CD4-positive, alpha-beta T cell (primary cell): ENCODE measurements at places on chromosomes 3 and 15. TPM values are rescaled to one million over a fixed set of nuclear protein-coding genes. Genes with fewer than 3 reads are reported as not detected.

GRCh38 chr3:143083781-143084180 is 35.8 kb upstream of the CHST2 start:
- DNase-seq: no peak
- no peaks in the 10 kb centered on the region for H3K27me3 ChIP-seq
- H3K27ac ChIP-seq: no peak overlapping the region
- H3K36me3 ChIP-seq: no peaks in the 10 kb centered on the region
- peaks cover 7% of the 10 kb centered on the region for H3K4me1 ChIP-seq

DNA sequence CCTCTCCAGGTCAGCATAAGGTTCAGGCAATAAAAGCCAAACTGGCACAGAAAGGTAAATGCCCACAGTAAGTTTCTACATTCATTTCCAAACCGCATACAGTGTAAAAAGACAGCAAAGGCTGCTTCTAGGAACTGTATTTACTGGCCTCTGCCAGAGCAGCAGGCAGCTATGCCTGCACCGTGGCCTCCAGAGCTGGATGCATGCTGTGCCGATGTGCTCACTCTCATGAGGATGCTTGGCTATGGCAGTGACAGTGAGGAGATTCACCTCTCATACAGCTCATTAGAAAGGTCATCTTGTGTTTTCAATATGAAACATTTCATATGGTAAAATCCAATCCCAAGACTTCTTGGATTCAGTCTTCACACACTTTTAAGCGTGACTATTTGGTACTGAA is 50.3 kb downstream of the UBP1 start:
- peaks cover 64% of the 10 kb centered on the region for H3K36me3 ChIP-seq
- DNase-seq: no peak
- H3K27ac ChIP-seq: no peak overlapping the region
- no peak overlapping the region for H3K4me3 ChIP-seq
- H3K27me3 ChIP-seq: no peaks in the 10 kb centered on the region

DNA sequence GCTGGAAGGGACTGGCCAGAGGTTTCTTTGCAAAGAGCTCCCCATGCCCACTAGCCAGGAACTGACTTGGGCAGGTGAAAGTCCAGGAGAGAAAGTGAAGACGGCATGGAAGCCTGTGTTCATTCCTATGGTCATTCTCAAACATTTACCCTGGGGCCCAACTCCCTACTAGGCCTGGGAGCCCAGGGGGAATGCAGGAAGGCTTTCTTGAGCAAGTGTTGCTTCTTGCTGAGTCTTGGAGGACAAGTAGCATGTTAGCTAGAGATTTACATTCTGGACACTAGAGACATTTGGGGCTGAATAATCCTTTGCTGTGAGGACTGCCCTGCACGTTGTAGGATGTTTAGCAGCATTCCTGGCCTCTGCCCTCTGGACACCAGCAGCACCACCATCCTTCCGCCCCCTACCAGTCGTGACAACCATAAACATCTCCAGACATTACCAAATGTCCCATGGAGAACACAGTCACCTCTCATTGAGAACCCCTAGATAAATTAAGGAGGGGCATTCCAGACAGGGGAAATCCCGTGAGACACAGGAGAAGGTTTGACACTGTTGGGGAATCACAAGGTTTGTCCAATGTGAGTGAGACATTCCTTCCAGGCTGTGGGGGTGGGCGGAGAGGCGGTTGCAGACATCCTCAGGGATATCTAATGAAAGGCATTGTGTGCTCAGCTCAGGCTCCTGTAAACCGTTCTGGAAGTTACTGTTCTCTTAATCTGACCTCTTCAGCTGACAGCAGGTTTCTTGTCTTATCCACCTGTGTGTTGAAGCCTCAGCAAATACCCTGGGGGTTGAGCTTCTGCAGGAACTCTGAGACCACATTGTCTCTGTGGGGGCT is 236.2 kb downstream of the TLE3 start:
- peaks cover 16% of the 10 kb centered on the region for H3K4me1 ChIP-seq
- H3K27me3 ChIP-seq: no peaks in the 10 kb centered on the region
- no peak overlapping the region for H3K4me3 ChIP-seq
- peak; percentile 7 for DNase-seq
- no peak overlapping the region for H3K27ac ChIP-seq
- no peaks in the 10 kb centered on the region for H3K36me3 ChIP-seq

- peaks cover 54% of the 10 kb centered on the region for H3K36me3 ChIP-seq
- no peak overlapping the region for H3K4me3 ChIP-seq
- H3K27ac ChIP-seq: no peak overlapping the region
- DNase-seq: no peak
These were observed 46.2 kb downstream of the DENND6A start for GRCh38 chr3:57646723-57647122.

DNA sequence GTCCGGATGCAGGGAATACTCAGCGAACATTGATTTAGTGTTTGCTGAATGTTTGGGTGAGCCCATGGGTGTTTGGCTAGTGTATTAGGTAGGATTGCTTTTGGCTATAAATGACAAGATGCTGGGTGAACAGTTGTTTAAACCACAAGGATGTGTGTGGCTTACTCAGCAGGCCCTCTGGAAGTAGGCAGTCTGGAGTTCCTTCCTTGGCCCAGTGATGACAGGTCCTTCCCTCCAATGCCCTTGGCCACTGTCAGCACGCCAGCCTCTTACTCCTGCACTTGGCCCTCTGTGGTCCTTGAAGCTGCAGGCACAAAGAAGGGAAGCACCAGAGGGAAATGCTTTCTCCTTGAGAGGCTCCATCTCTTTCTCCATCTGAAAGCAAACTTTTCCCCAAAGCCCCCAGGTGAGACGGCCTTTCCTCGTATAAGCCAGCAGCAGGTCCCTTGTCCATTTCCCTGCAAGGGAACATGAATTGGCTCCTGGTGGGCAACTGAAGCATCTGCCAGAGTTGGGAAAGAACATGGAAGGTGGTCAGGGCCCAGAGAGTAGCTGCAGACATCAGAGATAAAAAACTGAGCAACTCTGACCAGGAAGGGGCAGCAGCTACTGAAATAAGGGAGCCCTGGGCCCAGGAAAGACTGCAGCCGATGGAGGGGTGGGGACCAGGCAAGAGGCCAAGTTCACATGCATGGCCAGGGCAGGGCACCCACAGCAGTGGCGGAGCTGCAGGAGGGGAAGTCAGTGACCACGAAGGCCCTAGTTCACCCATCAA is 105.0 kb downstream of the TPRA1 start:
- no peak overlapping the region for H3K27ac ChIP-seq
- peaks cover 13% of the 10 kb centered on the region for H3K27me3 ChIP-seq
- peaks cover 2% of the 10 kb centered on the region for H3K4me1 ChIP-seq

DNA sequence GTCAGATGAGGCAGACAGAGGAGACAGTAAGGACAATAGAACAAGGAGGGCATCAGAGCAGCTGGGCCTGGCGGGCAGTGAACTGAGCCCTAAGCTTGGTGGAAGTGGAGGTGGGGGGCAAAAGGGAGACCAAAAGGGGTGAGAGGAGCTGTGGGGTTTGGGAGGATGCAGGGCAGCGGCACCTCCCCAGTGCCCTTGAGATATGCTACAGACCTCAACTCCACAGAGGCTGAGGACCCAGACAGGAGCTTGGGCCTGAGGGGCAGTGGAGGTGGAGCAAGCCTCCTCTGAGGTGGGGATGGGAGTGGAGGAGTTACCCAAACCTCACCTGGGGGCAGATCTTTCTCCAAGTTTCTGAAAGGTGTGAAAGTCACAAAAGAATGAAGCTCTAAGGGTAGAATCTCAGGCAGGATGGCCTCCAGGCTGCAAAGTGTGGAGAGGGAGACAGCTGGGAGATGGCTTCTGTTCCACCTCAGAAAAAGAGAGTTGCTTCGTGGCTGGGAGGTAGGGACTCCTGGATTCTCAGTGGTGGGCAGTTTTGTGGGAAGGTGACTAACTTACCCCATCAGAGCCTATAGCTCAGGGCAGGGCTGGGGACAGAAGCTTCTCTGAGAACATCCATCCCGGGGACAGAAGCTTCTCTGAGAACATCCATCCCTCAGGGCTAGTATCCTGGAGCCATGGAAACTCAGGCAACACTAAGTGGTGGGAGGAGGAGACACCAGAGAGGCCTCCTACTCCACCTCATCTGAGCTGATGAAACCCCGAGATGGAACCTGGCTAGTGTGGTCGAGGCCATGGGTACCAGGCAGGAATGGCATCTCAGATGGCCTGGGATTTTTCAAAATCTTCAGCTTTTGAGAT is 2.3 kb upstream of the CLK3 start:
- H3K4me1 ChIP-seq: peaks cover 39% of the 10 kb centered on the region
- DNase-seq: no peak
- no peak overlapping the region for H3K27ac ChIP-seq
- H3K36me3 ChIP-seq: no peaks in the 10 kb centered on the region

DNA sequence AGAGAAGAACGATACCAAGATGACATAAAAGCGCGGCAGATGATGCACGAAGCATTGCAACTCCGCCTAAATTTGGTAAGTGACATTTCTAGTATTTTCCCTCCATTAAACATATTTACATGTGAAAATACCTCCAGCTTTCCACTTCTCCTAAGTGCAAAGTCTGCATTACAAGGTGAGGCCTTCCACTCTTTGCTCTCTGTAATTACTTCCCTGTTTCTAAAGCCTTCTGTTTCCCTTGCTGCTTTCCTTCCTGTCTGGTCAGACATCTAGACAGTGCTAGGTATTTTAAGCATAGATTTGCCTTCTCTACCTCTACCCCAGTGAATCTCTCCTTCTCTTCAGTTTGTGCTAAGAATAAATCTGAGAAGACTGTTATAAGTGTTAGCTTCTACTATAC is 1.9 kb downstream of the P2RY12 start:
- H3K4me1 ChIP-seq: no peaks in the 10 kb centered on the region
- H3K4me3 ChIP-seq: no peak overlapping the region
- H3K27me3 ChIP-seq: no peaks in the 10 kb centered on the region
- no peaks in the 10 kb centered on the region for H3K36me3 ChIP-seq
- H3K27ac ChIP-seq: no peak overlapping the region

PCLAF gene
- total RNA-seq: 0.80 TPM

DNA sequence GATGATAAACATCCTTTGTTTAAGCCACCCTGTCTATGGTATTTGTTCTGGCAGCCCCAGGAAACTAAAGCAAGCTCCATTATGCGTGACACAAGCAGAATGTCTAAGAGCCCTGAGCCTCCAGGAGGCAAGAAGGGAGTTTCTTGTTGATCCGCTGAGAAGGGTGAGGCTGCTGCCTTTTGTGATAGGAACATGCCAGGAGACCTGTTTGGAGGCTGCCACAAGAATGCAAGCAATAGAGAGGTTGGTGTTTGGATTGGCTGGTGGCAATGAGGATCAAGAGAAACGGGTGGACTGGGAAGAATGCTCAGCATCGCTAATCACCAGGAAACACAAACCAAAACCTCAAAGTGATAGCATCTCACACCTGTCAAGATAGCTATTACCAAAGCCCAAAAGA is 104.8 kb downstream of the ASB7 start:
- no peaks in the 10 kb centered on the region for H3K4me1 ChIP-seq
- DNase-seq: no peak
- H3K4me3 ChIP-seq: no peak overlapping the region
- H3K36me3 ChIP-seq: no peaks in the 10 kb centered on the region

- H3K27me3 ChIP-seq: no peaks in the 10 kb centered on the region
- H3K4me3 ChIP-seq: no peak overlapping the region
- no peak for DNase-seq
- no peaks in the 10 kb centered on the region for H3K4me1 ChIP-seq
- no peaks in the 10 kb centered on the region for H3K36me3 ChIP-seq
- H3K27ac ChIP-seq: no peak overlapping the region
These were observed 1226.4 kb downstream of the NSUN3 start for GRCh38 chr3:95289295-95289694.

- peaks cover 16% of the 10 kb centered on the region for H3K4me1 ChIP-seq
- H3K36me3 ChIP-seq: no peaks in the 10 kb centered on the region
- H3K27ac ChIP-seq: no peak overlapping the region
- H3K27me3 ChIP-seq: no peaks in the 10 kb centered on the region
These were observed 75.6 kb downstream of the BFSP2 start for GRCh38 chr3:133475245-133476010.

CLDND1 gene
- 168 TPM for total RNA-seq

DNA sequence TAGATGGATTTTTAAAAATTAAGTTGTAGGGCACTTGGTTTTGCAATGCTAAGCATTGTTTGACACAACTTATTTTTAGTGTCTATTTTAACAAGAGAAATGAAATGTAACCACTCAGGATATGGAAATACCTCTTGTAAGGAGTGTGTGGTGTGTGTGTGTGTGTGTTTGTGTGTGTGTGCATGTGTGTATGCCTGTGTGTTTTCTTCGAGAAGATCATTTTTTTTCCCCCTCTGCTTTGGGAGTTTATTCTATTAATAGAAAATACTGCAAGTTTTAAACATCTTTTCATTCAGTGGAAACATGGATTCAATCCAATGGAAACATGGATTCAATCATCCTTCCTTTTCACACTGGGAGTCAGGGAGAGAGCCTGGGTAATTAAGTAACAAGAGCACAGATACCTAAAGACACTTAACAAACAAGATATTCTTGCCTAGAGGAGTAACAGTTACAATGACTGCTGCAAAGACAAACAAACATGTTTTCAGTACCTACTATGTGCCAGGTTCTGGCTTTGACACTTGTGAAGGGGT is 567.2 kb upstream of the TBL1XR1 start:
- no peak for DNase-seq
- H3K27ac ChIP-seq: no peak overlapping the region
- no peaks in the 10 kb centered on the region for H3K4me1 ChIP-seq

GRCh38 chr3:128318275-128318941 is 148.3 kb downstream of the DNAJB8 start:
- no peaks in the 10 kb centered on the region for H3K27me3 ChIP-seq
- H3K36me3 ChIP-seq: peaks cover 17% of the 10 kb centered on the region
- H3K4me3 ChIP-seq: no peak overlapping the region
- peak overlapping the region; percentile 34 for H3K27ac ChIP-seq
- DNase-seq: no peak
- peaks cover 90% of the 10 kb centered on the region for H3K4me1 ChIP-seq

- peaks cover 2% of the 10 kb centered on the region for H3K27me3 ChIP-seq
- no peak overlapping the region for H3K4me3 ChIP-seq
- no peaks in the 10 kb centered on the region for H3K36me3 ChIP-seq
- no peak overlapping the region for H3K27ac ChIP-seq
These were observed 209.6 kb downstream of the TJP1 start for GRCh38 chr15:29612701-29613100.

DNA sequence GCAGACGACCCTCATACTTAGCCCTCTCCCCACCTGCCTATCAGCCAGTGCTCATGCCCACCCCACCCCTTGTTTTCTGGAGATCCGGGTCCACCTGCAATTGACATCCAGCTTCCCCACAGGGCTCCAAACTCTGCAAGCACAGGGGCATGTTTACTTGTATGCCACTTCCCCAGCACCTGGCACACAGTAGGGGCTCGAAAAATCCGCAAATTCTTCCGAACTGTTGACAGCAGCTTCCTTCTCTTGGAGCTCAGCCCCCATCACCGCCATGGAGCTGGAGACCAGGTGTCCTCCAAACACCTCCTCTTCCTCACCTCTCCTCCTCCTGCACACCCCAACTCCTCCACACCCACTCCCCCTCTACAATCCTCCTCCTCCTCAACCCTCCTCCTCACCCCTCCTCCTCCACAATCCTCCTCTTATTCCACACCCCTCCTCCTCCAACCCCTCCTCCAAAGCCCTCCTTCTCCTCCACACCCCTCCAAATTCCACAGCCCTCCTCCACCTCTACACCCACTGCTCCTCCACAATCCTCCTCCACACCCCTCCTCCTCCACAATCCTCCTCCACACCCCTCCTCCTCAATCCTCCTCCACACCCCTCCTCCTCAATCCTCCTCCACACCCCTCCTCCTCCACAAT is 70.4 kb upstream of the BLM start:
- H3K27me3 ChIP-seq: no peaks in the 10 kb centered on the region
- no peak for DNase-seq
- no peak overlapping the region for H3K27ac ChIP-seq
- H3K36me3 ChIP-seq: peaks cover 21% of the 10 kb centered on the region

BCHE gene
- not detected for total RNA-seq

BCL2A1 gene
- total RNA-seq: 20.0 TPM

ALCAM gene
- total RNA-seq: 1.6 TPM
